Stimulated activated CD4-positive, alpha-beta T cell treated with anti-CD3 and anti-CD28 coated beads, Interleukin-15, amount 100 ng/mL, for 1 hour (primary cell): ENCODE measurements at places on chromosomes 12 and 14.

DNA sequence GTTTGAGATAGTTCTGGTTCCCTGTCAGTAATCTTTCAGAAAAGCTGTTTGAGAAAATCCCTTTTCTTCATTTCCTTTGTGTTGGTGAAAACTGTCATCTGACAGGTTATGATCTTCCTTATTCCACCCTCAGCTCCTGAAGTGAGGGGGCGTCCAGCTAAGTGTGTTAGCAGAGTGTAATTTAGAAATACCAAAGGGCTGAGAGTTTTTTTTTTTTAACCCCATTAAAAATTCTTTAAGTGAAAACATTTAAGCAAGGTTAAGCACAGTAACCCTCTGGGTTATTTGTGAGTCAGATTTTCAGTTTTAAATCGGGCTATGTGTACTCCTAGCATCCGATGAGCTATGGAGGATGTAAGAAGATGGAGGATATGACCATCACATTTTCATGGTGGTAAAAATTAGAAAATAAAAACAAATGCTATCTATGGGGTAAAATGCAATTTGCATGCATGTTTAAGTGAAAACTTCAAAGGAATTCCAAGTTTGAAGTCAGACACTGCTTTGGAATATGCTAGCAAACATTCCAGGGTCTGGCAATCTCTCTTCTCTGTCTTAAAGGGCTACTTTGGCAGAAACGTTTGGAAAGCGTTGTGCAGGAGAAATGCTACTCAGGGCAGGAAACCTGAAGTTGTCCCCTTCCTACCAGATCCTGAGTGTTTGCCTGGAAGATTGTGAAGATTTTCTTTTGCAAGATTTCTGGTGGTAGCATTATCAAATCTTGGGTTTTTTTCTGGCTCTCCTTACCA, 197.0 kb upstream of the PRICKLE1 start:
- no peak for DNase-seq

DNA sequence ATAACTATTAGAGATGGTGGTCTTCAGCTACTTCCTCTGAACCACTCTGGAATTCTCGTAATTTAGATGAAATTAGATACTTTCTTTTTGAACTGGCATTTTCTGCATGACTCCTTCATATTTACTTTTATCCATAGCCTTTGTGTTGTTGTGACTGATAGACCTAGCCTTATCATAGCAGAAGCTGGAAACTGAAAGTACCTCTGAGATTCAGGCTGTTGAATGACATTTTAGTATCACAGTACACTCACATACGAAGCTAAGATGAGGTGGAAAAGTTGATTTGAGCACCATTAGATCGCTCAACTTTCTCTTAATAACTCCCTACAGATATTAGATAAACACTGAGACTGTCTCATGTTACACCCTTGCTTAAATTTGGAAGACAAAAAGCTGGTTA, 525.1 kb upstream of the FBXO33 start:
- DNase-seq = no peak

DNA sequence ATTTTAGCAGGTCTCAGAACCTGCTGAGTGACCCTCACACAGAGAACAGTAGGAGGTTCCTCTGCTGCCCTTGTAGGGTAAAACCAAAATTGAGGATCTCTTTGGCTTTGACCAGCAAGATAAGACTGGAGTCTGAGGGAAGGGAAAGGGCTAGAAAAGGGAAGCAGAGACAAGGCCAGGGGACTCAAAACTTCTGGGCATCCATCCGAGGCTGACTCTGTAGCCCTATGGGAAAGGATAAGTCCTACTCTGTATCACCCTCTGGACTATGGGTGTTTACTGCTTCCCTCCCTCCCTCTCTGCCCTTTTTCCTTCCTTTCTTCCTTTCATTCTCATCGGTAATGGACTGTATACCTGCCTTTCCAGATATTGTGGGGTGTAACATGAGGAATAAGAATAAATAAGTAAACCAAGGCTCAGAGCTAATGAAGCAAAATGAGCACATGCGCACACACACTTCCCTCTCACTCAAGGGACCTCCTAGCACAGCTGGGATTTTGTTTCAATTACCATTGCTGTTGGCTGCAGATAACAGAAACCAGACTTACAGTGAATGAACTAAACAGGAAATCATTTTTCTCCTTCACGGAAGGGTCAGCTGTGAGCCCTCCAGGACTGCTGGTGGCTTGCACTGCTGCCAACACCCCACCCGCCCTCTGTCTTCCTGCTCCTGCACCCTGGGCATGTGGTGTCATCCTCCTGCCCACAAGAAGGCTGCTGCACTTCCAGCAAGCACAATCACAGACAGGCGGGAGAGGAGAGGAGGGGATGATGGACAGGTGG, 404.4 kb upstream of the CCDC196 start:
- no peak for DNase-seq

DNA sequence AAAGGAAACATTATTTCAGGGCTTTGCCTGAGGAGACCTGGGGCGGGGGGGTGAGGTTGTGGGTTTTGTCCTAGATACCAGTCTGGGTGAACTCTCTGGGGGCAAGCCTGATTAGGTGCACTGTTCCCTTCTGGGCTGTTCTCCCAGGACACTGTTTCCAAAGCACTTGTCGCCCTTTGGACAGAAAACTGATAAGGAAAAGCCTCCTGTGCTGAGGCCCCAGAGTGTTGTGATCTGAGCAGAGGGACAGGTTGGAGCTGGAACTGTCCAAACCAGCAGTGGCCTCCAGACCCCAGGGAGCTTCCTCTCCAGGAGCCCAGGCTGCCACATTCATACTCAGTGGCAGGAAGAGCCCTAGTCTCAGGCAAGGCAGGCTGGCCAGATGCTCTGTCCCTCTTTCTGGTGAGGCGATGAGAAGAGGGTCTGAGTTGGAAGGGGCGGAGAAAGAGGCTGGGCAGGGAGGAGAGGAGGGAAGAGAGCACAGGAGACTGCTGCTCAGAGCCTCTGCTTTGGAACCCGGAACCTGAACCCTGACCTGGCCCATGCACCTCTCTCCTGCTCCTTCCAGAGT, 1.9 kb downstream of the GALNT16 start:
- DNase-seq = no peak

- no peak for DNase-seq
These were observed 24.3 kb upstream of the PLEK2 start for GRCh38 chr14:67436006-67436866.

- no peak for DNase-seq
These were observed 19.3 kb downstream of the BRF1 start for GRCh38 chr14:105281371-105282097.

GRCh38 chr12:125121106-125121505, 55.9 kb downstream of the AACS start:
- no peak for DNase-seq

DNA sequence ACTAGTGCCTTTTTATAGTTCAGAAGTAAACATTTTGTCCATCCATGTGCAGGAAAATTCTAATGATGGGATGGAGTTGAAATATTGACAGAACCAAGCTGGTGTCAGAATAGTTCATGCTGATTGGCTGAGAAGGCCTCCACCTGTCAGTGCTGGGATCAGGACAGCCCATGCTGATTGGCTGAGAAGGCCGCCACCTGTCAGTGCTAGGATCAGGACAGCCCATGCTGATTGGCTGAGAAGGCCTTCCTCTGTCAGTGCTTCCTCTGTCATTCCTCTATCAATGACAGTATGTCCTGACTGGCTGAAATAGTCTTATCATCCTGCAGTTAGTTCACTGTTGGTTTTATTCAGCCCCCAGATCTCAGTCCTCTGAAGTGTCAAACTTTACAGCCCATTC, 95.7 kb downstream of the PPP2R5C start:
- DNase-seq = no peak

DNA sequence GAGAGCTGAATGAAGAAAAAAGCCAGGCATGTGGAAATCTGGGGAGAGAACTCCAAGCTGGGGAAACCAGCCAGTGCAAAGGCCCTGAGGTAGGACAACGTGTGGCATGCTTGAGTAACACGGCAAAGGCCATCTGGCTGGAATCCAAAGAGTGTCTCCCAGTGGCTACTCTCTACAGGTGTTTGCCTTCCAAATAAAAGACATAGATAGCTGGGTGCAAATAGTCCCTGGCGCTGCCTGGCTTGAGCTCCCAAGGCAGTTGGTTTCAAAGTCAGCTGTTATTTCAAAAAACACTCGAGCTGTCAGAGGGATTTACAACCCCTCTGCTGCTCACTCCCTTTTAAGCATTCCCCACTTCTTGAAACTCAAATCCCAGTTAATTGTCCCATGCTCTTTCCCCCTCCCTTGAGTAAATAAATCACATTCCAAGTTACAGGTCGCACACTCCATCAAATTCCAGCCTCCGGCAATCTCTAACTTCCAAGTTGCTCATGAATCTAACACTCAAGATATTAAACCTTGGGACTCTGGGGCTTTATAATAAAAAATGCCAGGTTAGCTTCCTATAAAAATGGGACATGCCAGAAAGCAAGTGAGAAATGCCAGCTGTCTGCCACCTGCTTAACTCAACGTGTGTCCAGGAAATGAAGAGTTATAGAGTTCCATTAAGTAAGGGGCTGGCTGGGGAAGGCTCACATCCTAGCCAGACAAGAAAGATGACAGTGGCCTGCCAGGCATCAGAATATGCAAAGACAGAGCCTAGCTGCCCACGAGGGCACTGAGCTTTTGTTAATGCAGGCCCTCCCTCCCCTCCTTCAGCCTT, 133.6 kb upstream of the NOS1 start:
- no peak for DNase-seq

GRCh38 chr12:19025582-19025981, 104.0 kb upstream of the PLEKHA5 start:
- DNase-seq = no peak

- no peak for DNase-seq
These were observed 8.0 kb downstream of the KRT2 start for GRCh38 chr12:52644078-52644415.

GRCh38 chr14:36177489-36177888, 967 bp upstream of the PTCSC3 start:
- no peak for DNase-seq

- DNase-seq = no peak
These were observed 46.2 kb downstream of the DPF3 start for GRCh38 chr14:72847721-72848120.

DNA sequence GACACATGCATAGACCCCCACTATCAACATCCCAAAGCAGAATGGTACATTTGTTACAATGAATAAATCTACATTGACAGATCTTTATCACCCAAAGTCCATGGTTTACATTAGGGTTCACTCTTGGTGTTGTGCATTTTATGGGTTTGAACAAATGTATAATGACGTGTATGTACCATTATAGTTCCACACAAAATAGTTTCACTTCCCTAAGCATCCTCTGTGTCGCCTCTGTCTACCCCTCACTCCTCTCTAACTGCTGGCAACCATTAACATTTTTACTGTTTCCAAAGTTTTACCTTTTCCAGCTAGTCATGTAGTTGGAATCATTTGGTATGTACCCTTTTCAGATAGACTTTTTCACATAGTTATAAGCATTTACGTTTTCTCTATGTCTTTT, 69.5 kb upstream of the LMO3 start:
- DNase-seq = no peak

DNA sequence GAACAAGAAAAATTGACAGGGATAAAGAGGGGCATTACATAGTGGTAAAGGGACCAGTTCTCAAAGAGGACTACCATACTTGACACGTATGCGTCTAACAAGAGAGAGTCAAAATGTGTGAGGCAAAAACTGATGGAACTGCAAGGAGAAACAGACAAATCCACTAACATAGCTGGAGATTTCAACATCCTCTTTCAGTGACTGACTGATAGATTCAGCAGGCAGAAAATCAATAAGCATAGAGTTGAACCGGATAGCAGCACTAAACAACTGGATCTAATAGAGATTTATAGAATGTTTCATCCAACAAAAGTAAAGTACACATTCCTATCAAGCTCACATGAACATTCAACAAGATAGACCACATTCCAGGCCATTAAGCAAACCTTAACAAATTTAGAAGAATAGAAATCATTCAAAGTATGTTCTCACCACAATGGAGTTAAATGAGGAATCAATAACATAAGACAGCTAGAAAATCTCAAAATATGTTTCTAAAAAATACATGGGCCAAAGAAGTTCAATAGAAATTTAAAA, 16.1 kb upstream of the CRACR2A start:
- DNase-seq = no peak

DNA sequence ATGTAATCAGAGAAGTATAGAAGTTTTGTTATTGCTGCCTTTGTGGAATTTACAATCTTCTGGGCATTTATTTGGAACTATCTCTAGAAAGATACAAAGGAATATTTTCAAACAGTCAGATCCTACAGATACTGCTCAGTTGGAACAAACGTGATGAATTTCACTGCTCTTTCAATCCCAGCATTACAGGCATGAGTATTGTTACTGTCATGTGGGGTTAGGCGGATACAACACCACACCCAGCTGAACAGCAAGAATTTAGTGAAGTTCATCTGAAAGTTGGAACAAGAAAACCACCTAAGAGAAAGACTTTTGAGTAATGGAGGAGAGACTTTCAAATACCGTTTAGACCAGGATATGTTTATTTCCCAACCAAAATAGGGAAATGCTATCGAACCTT, 123.3 kb upstream of the PLXNC1 start:
- DNase-seq = no peak

DNA sequence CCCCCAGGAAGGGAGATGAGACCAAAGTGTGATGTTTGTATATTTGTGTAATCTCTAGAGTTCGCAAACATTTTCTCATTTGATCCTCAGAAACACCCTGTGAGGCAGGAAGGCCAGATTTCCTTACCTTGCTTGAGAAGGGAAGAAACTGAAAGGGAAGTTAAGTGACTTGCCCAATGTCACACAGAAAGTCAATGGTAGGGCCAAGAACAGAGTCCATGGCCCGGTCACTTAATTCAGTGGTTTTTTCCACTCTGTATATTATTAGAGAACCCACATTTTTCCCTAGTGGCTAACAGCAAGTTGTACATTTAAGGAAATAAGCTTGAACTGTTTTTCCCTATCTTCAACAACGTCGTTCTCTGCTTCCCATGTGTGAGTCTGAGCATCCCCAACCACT, 25.6 kb upstream of the CHPT1 start:
- DNase-seq = no peak

DNA sequence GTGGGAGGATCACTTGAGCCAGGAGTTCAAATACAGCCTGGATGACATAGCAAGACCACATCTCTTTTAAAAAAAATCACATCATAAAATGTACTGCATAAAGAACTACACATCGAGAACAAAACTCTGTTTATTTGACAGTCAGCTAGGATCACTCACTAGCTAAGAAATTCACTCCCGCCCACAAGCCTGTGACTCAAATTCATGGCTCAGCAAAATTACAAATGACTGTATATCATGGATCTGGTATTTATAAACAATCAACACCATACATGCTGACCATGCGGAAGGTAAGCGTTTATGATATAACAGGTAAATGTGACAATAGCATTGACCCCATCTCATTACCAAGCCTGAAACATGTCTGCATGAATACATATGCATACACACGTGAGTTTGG, 206.5 kb downstream of the EFCAB11 start:
- DNase-seq = no peak

- peak; percentile 38 for DNase-seq
These were observed 652 bp downstream of the BAZ1A start for GRCh38 chr14:34874386-34875030.

DNA sequence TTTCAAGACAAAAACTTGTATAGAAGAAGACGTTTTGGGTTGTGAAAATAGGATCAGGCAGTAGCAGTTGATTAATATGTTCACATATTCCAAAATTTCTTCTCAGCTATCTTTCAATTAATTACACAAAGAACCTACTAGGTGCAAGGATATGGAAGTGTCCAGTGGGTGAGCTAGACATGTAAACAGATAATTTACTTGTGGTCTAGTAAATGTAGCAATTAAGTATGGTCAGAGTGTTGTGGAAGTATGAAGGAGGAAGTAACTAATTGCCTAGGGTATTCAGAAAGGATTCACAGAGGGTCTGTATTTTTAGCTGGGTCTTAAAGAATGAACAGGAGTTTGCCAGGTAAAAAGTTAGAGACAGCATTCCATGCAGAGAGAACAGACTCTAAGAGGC, 5.9 kb downstream of the GOLGA5 start:
- DNase-seq = no peak
